Regular cardiac myocyte (primary cell): ENCODE measurements at places on chromosomes 6 and 20. TPM values are rescaled to one million over a fixed set of nuclear protein-coding genes. Genes with fewer than 3 reads are reported as not detected.

The ACTL10 gene
- 2.7 and 2.8 TPM in 2 replicates for total RNA-seq

The PARD6B gene
- 0.96 and 1.7 TPM in 2 replicates for total RNA-seq

The ZNF334 gene
- 2.5 and 3.1 TPM in 2 replicates for total RNA-seq

The HLA-G gene
- 1.1 TPM in 1 of 2 replicates, not detected in the other for total RNA-seq

The UNC93A gene
- total RNA-seq = not detected in 2 replicates

The KCNB1 gene
- under 0.01 TPM in 2 replicates for total RNA-seq

The MBOAT1 gene
- total RNA-seq = 2.0 and 6.3 TPM in 2 replicates

The BACH2 gene
- total RNA-seq = under 0.01 TPM in 2 replicates

The FGD2 gene
- total RNA-seq = not detected in 2 replicates

The EYA4 gene
- total RNA-seq = 0.19 and 2.0 TPM in 2 replicates

The BFSP1 gene
- 1.9 and 2.8 TPM in 2 replicates for total RNA-seq

The MYCT1 gene
- total RNA-seq = 19.7 and 22.2 TPM in 2 replicates

The CAGE1 gene
- total RNA-seq = under 0.01 TPM in 2 replicates

The CDSN gene
- total RNA-seq = under 0.01 TPM in 1 of 2 replicates, not detected in the other

The HLA-DRA gene
- total RNA-seq = 0.38 and 1.7 TPM in 2 replicates

The ELOVL2 gene
- 0.38 and 2.8 TPM in 2 replicates for total RNA-seq

The ZC3H12D gene
- under 0.01 TPM in 2 replicates for total RNA-seq

The MAPK13 gene
- 16.6 and 26.5 TPM in 2 replicates for total RNA-seq

The ATP9A gene
- total RNA-seq = 23.2 and 40.3 TPM in 2 replicates

The GABRR2 gene
- 0.19 and 0.56 TPM in 2 replicates for total RNA-seq
